ENCODE measurements at places on chromosomes 4 and X. TPM values are rescaled to one million over a fixed set of nuclear protein-coding genes. Genes with fewer than 3 reads are reported as not detected.

Gene GAGE1
- total RNA-seq = not detected

Gene UBE2A
- 47.2 TPM for total RNA-seq

Gene NRK
- 0.07 TPM for total RNA-seq

Gene KIT
- total RNA-seq = 0.25 TPM

Gene FMR1
- 12.8 TPM for total RNA-seq
